ENCODE measurements at places on chromosomes 7 and 10.

DNA sequence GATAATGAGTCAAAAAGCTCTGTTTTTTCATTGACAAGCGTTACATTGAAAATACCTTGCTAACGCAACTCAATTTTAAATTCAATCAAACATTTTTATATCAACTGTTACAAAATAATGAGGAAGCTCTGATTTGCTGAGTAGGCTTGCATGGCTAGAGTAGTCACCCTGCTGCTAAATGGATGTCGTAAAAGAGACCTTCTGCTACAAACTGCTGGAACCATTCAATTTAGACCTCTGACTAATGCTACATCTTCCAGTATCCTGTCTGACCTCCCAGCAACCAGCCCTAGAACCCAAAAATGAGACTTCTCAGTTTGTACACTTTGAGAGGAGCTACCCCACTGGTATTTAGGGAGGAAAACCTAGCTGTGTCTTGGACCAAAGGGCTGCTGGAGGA, 84.0 kb upstream of the ELMO1 start:
- DNase-seq: no peak

DNA sequence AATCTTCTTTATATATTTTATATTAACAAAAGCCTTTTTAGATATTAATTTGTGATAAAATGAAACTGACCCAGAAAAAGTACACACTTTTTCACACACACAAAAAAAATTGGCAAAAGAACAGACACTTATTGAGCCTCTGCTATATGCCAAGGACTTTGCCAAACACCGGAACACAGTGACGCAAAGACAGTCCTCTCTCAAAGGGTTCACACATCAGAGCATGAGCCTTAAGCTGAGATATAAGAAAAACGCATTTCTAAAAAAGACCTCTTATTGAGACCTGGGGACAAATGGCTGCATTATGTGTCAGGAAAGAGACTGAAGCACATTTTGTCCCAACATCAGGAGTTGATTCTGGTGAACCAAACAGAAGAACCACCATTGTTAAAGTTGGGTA, 24.0 kb upstream of the ABCB4 start:
- DNase-seq: no peak

GRCh38 chr10:63105225-63106110, 27.7 kb upstream of the NRBF2 start:
- no peak for DNase-seq

DNA sequence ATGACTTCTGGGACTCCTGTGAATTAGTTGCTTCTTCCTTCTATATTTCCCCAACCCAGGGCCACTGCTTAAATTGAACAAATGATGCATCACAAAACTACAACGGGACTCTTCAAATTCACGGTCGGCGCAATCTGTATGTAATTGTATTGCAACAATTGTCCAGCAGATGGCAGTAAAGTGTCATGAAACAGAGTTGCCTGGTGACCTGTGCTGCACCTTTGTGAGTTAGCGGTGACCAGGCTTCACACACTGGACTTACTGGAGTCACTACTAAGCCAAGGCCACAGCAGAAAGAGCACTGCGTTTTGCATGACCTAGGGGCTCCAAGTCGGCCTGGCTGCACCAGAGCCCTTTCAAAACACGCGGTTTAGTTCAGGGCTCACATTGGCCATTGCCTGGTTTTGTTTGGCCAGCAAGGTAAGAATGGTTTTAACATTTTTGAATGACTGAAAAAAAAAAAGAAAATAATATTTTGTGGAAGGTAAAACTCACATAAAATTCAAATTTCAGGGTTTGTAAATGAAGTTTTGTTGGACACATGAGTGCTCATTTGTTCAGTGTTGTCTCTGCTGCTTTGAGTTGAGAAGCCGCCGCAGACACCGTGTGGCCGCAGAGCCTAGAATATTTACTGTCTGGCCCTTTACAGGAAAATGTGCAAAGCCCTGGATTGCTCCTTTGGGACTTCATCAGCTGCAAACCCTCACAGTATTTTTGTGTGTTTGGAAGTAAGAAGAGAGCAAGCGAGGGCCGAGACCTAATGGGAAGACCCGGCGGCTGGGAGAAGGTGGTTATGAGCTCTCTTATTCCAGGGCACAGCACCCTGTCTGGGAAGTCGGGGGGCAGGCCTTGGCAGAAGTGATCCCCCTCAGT, 23.2 kb upstream of the ZNF32 start:
- no peak for DNase-seq

DNA sequence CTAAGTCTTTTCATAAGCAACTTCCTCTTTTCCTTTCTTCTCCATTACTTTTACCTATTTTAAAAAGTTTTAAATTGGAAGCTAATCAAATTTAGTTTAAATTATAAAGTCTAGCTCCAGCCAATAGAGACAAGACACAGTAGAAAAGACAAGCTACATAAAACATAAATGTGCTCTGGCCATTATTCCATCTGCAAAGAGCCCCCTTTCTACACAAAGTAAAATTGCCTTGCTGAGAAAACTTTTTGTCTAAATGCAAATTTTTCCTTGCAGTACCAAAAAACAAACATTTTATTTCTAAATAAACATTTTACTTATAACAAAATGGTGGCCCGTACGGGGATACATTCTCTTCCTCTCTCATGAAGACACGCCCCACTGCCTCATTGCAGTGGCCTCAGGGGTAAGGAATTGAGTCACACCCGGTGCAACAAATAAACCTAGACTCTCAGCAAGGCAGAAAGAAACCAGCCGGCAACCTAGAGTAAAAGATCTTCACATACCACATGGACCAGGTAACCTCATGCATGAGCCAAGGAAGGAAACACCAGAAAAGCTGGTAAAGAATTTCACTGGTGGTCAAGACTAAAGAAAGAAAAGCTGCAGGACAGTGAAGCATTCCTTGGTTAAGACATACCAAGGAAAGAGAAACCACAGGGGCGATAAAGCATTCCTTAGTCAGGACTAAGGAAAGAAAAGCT, 71.6 kb upstream of the ZNF746 start:
- DNase-seq: no peak

GRCh38 chr10:76583711-76584161, 1053.9 kb downstream of the KCNMA1 start:
- no peak for DNase-seq

- DNase-seq: no peak
Measured at GRCh38 chr7:128153436-128153835, 87.6 kb upstream of the LEP start.

GRCh38 chr10:124641282-124642087, 102.7 kb downstream of the FAM53B start:
- DNase-seq: no peak

All from mesenteric fat pad (tissue), 1 donor.